SJSA1 (cell line): ENCODE measurements at places on chromosomes 4 and X.

DNA sequence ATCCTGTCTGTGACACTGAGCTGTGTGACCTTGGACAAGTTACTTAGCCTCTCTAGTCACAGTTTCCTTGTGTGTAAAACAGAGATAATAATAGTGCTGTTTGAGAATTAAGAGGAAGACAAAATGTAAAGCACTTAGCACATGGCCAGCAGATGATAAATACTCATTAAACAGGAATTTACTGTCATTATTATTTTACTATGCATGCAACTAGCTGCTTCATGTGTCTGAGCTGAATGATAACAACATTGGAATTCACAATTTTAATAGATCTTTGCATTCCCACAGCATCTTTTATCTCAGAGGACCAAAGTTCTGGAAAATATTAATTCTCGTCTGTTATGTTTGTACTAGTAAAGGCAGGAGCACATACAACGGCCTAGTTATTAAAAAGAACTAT is 79.2 kb upstream of the TET2 start:
- DNase-seq = no peak

DNA sequence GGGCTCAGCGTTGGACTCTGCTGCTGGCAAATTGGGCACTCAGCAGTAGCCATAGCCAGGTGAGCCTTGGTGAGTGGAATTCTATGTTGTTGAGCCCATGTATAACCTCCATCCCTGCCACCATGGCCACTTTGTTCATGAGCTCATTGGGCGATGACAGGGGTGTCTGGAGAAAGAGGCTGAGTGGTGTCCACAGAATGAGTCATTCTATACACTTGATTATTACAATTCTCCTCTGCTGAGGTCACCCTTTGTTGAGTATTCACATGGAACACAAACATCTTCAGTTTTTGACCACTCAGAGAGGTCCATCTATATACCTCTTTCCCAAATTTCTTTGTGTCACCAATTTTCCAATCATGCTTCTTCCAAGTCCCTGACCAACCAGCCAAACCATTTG is 1341.7 kb downstream of the PCDH7 start:
- DNase-seq = no peak

GRCh38 chrX:49042581-49043219 is 457 bp downstream of the TFE3 start:
- DNase-seq = no peak

DNA sequence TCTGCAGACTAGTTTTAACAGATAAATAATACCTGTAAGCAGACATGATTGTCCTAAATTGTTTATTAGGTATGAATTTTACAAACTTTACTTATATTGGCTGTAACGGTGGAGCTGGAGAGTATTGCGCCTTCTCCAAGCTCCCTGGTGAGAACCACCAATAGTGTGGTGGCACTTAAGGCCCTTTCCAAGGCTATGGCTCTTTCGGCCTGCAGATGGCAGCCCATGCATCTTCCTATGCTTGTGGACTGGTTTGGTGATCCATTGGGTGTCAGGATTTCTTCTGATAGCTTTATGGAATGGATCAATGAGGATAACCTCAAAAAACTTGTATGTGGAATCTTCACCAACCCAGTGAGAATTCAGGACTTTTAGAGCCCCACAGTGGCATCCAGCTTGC is 7.8 kb downstream of the LARP1B start:
- no peak for DNase-seq

GRCh38 chrX:32744921-32745320 is 466.4 kb downstream of the DMD start:
- no peak for DNase-seq

GRCh38 chrX:10017872-10018271 is 50.7 kb downstream of the CLDN34 start:
- peak; percentile 76 for DNase-seq

DNA sequence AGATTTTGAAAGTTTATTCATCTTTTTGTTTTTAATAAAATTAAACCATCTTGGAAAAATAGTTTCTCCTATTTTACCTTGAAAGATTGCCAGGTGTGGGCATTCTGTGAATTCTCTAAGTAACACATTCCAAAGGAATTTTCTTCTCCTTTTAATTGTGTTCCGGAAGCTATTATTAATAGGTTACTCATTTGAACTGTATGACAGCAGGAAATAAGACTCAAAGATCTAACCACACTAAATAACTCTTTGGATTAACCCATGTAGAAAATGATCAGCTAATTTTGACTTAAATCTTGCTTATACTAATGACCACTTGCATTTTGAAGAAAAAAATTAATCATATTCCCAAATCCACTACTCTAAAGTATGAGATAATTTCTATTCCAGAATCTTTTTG is 17.6 kb upstream of the CCNI start:
- DNase-seq = no peak

GRCh38 chr4:48954314-48954713 is 31.8 kb upstream of the CWH43 start:
- no peak for DNase-seq

GRCh38 chr4:183118141-183118540 is 19.1 kb downstream of the WWC2 start:
- no peak for DNase-seq

GRCh38 chr4:75497133-75497532 is 17.1 kb downstream of the RCHY1 start:
- DNase-seq = no peak

DNA sequence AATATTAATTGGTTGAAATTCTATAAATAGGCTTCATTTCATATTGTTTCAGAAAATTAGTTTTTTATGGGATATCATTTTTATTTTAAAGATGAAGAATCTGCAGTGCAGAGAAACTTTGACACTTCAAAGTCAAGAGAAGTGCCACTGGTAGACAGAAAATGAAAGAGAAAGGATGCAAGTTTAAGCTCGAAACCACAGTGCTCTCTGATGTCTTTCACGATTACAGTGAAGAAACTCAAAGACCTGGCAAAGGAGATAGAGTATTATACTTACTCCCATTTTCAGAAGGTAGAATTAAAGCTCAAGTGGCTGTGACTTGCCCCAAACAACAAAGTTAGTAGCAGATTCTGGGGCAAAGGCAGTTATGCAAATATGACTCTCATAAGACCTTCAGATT is 745.4 kb downstream of the TECRL start:
- DNase-seq = no peak

DNA sequence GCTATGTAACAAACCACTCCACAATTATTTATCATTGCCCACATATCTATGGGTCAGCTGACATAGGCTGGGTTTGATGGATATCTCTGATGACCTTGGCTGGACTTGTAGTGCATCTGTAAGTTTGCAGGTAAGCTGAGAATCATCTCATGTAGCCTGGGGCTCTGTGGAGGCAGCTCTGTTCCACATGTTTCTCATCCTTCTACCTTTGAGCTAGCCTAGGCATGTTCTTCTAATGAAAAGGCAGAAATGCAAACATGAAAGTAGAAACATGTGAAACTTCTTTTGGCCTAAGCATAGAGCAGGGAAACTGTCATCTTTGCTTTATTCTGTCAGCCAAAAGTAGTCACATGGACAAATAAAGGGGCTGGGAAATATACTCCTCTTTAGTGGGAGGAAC is 18.2 kb downstream of the MRPL1 start:
- no peak for DNase-seq

DNA sequence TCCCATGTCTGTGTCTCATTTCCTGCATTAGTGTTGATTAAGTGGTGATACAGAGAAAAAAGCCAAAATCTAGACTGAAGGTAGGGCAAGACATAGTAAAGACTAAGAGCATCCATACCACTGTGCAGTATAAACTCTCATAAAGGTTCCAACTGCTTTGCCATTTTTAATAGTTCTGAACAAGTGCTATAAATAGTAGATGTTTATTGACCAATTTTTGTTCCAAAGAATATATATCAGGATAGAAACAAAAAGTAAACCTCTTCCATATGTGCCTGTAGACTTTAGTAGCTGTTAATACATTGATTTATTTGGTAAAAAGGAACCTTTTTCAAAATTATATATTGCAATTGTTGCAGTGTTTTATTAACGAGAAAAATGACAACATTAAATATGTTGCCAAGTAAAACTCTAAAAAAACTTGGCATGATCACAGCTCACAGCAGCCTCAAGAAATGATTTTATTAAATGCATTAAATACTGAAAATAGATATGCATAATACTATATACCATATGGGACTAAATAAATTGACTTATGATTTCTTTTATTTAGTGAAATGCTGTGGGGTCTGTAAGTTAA is 22.3 kb upstream of the AASDH start:
- no peak for DNase-seq

- no peak for DNase-seq
These were observed 556.6 kb upstream of the DIPK2B start for GRCh38 chrX:45757272-45757671.

- no peak for DNase-seq
These were observed 42.6 kb downstream of the C4orf51 start for GRCh38 chr4:145722561-145722960.

DNA sequence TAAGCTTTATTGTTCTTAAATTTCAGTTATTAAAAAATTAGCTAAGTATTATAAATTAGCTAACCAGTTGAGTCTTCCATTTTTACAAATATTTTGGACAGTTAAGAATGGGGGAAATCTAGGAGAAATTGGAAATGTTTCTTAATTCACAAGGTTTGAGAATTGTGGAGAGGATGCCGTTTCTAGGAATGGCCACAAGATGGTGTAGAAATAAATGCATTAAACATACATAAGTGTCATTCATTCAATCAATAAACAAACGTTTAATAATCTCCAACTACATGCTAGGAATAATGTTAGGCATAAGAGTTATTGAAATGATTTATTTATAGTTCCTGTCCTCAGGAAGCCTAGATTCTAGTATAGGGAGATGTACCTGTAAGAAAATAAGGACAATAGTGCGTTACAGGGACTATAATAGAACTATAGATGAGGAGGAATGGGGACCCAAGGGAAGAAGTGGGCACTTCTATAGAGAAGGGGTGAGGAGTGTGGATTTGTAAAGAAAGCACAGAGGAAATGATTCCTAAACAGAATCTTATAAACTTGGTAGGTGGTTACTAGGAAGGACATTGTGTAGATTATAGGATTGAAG is 195.7 kb upstream of the ANK2 start:
- no peak for DNase-seq

DNA sequence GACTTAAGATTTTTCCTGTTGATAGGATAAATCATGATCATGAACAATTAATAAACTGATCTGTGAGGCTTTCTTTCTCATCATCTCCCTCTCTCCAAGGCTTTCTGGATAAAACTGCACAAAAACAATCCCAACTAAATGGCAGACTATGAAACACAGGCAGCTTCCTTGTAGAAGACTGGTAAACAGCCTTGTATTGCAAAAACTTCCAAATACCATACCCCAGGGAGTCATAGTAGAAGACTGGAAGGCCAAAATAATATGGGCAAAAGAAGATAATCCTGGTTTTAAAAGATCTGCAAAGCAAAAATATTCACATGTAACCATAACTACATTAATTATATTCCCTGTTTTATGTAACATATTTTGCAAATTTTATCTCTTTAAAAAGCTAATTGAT is 113.0 kb downstream of the ANAPC10 start:
- no peak for DNase-seq

GRCh38 chr4:186201535-186202230 is 10.3 kb downstream of the CYP4V2 start:
- peak; percentile 50 for DNase-seq
